Lower leg skin (tissue), 4 donors: ENCODE measurements at places on chromosomes 3 and 15. TPM values are rescaled to one million over a fixed set of nuclear protein-coding genes. Genes with fewer than 3 reads are reported as not detected.

CLDN18 gene
- total RNA-seq = not detected

BOC gene
- total RNA-seq = 75.3 TPM

ITPR1 gene
- total RNA-seq = 21.3 TPM

TXNRD3 gene
- total RNA-seq = 8.5 TPM

CLDN11 gene
- total RNA-seq = 4.0 TPM

SLC22A14 gene
- not detected for total RNA-seq

TRH gene
- 0.30 TPM for total RNA-seq

SLC2A2 gene
- not detected for total RNA-seq

MFSD1 gene
- 67.9 TPM for total RNA-seq

SENP2 gene
- total RNA-seq = 30.1 TPM

KIF9 gene
- 14.7 TPM for total RNA-seq

STT3B gene
- 87.3 TPM for total RNA-seq
